ENCODE measurements at places on chromosomes 11 and 22.

DNA sequence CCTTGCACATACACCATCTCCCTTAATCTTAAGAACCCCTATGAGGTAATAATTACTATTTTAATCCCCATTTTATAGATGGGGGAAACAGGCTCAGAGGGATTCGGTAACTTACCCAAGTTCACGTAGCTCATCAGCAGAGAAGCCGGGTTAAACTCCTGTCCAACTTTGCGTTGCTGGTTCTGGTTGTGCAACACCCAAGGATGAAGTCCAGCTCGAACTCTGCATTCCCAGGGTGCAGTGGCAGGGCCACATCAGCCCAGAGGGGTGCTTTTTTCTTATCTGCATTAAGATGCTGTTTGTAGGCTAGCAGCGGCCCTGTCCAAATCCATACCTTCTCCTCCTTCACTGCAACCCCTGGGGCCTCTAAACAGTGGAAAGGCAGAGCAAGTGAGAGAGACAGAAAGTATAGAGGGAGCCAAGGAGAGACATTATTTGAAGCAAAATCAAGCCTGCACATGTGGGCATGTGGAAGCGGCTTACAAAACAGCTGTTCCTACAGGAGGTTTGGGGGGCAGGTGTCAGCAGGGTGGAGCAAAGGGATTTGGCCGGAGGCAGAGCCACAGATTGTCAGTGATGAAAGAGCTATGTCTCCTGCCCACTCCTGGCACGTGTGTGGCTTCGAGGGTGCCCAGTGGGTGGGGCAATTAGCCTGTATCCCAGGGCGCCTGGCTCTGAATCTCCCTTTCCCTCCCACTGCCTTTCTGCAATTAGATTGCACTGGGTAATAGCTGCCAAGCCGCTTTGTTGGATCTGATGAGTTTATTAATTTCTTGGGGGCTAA lies 129.5 kb upstream of the TBCEL start:
- DNase-seq = no peak

GRCh38 chr11:33492596-33492995 lies 208.0 kb downstream of the C11orf91 start:
- DNase-seq = no peak

- no peak for DNase-seq
Observed at GRCh38 chr11:36431429-36432092, 78.5 kb downstream of the TRAF6 start.

DNA sequence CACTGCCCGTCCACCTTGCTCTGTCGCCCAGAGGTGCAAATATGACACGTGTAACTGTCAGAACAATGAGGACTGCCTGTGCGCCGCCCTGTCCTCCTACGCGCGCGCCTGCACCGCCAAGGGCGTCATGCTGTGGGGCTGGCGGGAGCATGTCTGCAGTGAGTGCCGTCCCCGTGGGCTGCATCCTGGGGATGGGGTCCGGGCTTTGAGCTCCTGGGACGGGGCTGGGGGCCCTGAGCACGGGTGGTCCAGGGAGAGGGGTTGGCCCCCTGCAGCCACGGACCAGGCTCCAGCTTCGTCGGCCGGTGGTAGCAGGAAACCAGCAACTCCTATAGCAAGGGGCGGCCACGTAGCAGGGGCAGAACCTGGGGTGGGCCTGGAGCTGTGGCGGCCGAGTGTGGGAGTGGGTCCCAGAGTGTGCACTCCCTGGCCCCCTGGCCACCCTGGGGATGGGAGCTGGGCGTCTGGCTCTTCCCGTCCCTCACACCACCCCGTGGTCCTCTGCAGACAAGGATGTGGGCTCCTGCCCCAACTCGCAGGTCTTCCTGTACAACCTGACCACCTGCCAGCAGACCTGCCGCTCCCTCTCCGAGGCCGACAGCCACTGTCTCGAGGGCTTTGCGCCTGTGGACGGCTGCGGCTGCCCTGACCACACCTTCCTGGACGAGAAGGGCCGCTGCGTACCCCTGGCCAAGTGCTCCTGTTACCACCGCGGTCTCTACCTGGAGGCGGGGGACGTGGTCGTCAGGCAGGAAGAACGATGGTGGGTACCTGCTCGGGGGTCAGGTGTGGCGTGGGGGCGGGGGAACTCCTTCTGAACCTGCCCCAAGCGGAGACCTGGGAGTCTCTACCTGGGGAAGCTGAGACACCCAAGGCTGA lies 10.1 kb downstream of the MUC2 start:
- no peak for DNase-seq

DNA sequence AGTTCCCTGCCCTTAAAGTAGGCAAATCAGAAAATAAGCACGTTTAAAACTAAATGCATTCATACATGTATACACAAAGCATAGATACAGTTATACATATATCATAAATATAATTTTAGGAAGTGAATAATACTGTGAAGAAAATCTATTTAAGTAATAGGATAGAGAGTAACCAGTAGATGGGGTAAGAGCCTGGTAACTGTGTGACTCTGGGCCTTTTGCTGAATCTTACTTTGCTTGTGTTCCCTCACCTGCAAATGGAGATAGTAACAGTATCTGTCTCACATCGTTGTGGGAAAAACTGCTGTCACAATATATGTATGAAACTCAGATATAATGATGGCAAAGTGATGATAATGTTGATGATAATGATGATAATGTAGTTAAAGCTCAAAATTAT lies 29.9 kb downstream of the MS4A2 start:
- DNase-seq = no peak

GRCh38 chr11:119722281-119722794 lies 6.7 kb downstream of the NECTIN1 start:
- no peak for DNase-seq

GRCh38 chr11:73415854-73416615 lies 39.8 kb downstream of the RELT start:
- DNase-seq = no peak

- DNase-seq = no peak
Observed at GRCh38 chr11:15276621-15277020, 161.9 kb downstream of the INSC start.

DNA sequence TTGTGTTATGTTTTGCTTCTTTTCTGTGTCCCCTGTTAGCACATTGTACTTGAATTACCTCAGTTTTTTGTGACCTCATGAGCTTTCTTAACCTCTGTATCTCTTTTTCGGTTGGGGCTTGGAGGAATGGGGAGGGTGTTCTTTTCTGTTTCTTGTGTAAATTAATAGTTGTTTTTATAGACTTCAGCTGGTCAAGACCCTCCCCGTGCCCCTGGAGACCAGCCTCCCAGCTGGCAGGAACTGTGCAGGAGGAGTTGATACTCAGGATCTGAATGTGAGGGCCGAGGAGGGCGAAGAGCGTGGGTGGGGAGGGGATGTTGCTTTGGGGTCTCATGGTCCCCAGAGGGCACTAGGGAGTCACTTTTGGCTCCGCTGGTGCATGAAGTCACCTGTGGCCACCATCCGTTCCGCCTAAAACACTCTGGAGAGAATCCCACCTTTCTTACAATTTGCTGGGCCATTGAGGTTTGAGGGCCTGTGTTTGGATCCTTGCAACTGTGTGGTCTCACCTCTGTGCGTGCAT lies 44.3 kb upstream of the NNMT start:
- no peak for DNase-seq

GRCh38 chr22:45212306-45212709 lies 28.4 kb downstream of the KIAA0930 start:
- no peak for DNase-seq

GRCh38 chr11:2041153-2041552 lies 43.5 kb upstream of the H19 start:
- no peak for DNase-seq

DNA sequence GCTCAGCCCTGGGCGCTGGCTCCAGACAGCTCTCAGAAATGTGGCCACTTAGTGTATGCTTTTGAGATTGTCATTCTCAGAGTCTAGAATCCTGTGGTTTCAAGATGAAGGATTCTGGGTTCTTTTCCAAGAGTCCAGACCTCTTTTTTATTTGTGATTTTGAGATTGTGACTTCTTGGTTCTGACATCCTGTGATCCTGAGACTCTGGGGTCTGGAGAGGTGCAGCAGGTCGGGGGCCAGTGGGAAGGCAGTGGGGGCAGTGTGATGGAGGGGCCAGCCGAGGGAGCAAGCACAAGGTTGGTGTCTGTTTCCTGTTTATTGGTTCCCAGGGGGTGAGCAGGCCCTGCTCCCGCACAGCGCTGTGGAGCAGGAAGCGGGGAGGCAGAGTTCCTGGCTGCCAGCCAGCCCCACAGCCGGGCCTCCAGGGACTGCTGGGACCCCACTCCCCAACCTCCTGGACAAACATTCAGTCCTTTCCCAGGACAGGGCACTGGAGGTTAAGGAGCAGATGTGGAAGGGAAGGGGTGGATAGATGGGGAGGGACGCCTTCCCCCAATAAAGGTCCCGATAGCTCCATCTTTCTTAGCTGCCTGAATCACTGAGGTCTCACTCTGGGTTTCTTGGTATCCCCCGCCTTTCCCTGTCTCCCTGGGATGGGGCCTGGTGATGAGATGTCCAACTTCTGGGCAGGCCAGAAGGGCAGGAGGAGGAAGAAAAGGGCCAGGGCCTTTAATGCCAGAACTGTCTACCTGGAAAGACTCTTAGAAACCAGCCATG lies 13.7 kb downstream of the ARHGEF17 start:
- DNase-seq = no peak

- no peak for DNase-seq
Observed at GRCh38 chr11:36306888-36307287, 10.8 kb downstream of the PRR5L start.

DNA sequence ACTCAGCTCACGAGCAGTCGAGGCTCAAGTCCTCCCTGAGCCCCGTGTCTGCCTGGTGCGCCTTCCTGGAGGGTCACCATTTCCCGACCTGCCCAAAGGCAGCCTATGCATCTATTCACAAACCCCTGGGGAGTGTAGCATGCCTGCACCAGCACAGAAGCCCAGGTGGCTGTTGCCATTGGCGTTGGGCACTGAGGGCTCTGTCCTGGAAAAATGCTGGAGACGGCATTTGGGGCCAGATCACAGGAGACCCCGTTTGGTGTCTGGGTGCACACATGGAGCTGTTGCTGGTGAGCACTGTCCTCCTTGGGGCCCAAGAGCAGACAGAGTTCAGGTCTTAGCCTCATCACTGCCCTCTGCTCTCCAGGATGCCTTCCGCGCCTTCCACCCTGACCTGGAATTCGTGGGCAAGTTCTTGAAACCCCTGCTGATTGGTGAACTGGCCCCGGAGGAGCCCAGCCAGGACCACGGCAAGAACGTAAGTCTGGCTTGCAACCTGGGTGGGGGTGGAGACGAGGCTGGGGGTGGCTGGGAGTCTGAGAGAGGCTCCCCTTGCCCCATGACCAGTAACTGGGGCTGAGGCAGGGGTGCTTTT lies 9.4 kb downstream of the FADS2 start:
- no peak for DNase-seq

- no peak for DNase-seq
Observed at GRCh38 chr11:131640320-131640719, 269.9 kb downstream of the NTM start.

DNA sequence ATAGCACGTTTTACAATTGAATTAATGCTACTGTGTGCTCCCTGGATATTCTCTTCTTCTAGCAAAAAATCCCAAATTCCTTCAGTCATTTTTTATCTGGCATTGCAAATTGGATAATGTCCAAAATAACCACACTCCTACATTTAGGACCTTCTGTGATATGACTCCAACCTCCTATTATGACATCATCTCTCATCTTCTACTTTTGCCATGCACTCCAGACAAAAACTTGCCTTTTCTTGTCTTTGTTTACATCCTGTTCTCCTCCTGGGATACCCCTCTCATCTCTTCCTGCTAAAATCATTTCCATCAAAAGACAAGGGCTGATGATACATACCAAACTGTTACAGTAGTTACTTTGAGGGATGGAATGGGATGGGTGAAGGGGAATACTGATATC lies 20.6 kb upstream of the TMEM218 start:
- no peak for DNase-seq

DNA sequence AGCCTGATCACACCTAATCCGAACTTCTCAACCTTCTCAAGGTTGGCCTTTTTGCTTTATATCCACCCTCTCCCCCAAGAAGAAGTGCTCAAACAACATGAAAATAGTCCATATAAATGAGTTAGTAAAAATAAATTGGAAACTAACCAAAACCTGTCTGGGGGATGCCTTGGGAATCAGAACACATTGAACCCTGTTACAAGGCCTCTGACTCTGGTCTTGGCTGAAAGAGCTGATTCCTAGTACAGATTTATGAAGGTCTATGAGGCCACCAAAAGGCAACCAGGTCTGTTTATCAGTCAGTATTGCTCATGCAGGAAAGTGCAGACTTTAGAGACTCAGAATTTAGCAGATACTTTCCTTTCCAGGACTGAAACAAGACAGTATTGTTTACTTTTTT lies 49.7 kb downstream of the NRXN2 start:
- no peak for DNase-seq

GRCh38 chr11:65452806-65453490 lies 30.4 kb downstream of the NEAT1 start:
- DNase-seq = no peak

DNA sequence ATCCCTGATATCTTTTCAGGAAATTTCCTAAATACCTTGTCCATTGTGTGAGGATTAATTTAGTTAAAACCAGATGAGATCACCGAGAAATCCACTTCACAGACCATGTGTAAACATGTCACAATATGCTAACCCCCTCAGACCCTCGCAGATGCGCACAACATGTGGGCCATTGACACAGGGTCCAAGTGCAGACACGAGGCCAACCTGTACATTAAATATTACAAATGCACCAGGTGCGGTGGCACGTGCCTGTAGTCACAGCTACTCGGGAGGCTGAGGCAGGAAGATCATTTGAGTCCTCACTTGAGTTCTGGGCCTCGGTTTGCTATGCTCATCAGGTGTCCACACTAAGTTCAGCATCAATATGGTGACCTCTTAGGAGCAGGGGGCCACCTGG lies 9.9 kb upstream of the TMPRSS4 start:
- no peak for DNase-seq

DNA sequence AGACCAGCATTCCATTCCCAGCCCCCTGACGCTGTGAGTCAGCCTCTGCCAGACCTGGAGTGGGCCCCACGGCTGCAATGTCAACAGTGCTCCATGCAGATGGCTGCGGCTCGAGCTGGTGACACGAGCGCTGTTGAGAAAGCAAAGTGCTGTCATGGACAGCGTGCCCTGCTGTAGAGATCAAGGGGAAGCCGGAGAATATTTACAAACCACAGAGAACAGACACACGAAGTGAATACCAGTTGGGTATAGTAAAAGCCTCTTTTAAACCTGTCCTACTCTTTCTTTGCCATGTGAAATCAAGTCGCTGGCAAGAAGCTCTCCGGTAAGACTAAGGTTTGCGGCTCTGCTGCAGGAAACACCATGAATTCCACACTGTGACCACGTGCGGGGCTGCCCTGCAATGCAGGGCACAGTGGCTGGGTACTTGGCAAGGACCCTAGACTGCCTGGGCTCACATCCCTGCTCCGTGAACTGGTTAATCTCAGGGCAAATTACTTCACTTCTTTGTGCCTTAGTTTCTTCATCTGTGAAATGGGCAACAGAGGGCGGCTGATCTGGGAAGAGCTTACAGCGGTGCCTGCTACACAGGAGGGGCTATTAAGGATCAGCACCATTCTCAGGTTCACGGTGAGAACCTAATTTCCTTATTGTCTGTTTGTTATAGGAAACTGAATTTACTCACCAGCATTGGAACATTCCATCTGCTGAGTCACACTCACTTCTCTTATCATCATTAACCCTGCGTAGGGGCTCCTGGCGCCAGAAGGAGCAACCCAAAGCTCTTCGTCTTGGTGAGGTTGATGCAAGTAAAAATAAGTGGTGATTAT lies 27.8 kb upstream of the ELFN2 start:
- DNase-seq = no peak
